ENCODE measurements at places on chromosomes 1 and 21.

DNA sequence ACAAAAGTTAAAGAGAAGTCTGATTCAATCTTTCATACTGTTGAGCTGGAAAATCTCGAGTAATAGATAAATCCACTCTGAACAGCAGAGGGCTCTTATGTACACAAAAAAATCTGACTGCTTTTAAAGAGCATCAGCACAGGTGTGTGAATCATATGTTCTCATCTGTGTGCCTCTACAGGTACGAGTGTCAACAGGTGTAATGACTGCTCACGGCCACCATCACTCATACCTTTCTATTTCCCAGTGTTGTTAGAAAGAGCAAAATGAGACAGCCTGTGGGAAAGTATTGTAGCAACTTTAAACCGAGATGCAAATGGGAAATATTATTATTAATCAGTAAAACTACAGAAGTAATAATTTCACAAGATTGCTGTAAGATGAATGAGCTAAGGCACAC, 49.0 kb upstream of the SCAF4 start:
- DNase-seq, result no peak

DNA sequence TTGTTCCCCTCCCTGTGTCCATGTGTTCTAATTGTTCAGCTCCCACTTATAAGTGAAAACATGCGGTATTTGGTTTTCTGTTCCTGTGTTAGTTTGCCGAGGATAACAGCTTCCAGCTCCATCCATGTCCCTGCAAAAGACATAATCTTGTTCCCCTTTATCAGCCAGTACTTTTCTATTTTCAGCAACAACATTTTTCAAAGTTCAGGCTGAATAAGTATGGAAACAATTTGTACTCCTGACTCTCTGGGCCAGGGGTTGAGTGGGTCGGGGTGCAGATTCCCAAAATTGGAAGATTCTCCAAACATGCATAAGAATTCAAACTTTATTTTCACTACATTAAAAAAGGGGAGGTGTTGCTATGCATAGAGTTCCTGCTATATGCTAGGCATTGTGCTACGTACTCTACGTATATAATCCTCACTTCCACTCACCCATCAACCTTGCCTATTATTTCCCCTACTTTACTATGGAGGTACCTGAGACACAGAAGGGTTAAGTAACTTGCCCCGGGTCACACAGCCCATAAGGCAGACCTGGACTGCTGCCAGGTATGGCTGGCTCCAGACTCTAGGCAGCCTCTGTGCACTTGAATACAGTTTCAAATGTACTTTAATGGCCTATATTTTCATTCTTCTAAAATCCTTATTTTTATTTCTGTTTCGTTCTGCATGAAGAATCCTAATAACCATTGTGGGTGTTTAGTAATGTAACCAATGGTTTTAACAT, 117.1 kb upstream of the C8B start:
- no peak for DNase-seq

DNA sequence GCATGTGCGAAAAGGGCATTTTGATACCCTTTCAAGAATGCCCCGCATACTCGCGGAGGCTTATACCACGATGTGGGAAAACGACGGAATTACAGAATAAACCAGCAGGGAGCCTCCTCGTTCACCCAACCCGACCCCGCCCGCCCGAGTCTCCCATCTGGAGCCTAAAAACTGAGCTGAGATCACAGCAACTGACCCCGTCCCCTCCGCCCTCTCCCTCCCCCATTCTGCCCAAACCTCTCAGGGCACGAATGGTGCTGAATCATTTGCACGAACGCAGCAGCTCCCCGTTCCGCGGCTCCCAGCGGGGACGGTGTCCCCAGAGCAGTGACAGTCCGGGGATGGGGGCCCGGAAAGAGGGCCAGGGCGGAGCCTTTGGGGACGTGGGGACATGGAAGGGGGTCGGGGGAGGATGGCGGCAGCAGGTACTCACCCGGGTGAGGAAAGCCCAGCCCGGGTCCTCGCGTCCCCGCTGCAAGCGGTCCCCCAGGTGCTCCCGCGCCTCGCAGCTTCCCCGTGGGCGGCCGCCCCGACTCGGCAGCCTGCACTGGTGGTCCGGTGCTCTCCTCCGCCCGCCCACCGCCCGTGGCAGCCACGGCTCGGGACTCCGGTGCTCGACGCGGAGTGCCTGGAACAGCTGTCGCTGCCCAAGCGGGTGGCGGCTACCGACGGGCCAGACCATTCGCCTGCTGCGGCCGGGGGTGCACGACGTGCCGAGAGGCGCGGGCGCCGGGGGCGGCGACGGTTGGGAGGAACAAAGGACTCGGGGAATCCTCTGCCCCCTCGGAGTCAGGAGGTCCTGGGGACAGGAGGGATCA, at the start of gene TTLL7:
TSS of gene TTLL7 (minus strand) at position 635 of the 818 bp plus-strand sequence. CDS start 46,921 bp downstream, outside the sequence.
- DNase-seq, result peak; percentile 87

DNA sequence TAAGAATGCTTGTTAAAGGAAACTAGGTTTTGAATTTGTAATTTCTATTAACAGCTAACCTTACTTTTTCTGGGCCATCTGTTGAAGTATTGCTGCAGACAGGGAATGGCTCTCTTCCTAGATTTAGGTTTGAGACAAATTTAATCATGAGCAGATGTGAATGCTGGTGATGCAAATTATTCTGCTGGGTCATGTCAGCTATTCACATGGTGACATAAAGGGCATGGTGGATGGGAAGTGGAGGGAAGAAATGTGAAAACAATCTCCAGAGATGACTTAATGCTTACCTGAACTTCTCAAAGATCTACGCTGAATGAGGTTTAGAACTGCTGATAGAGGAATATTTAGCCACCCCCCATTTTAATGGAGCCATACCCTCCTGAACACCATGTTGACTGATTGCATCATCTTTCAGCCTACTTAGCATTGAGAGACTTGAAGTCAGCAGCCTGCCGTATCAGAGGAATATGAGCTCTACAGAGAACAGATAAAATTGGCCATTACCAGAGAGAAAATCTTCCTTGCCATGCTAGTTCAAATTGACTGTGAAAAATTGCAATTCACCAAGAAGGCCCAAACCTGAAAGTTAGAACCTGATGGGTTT, 138.8 kb downstream of the HHAT start:
- no peak for DNase-seq

DNA sequence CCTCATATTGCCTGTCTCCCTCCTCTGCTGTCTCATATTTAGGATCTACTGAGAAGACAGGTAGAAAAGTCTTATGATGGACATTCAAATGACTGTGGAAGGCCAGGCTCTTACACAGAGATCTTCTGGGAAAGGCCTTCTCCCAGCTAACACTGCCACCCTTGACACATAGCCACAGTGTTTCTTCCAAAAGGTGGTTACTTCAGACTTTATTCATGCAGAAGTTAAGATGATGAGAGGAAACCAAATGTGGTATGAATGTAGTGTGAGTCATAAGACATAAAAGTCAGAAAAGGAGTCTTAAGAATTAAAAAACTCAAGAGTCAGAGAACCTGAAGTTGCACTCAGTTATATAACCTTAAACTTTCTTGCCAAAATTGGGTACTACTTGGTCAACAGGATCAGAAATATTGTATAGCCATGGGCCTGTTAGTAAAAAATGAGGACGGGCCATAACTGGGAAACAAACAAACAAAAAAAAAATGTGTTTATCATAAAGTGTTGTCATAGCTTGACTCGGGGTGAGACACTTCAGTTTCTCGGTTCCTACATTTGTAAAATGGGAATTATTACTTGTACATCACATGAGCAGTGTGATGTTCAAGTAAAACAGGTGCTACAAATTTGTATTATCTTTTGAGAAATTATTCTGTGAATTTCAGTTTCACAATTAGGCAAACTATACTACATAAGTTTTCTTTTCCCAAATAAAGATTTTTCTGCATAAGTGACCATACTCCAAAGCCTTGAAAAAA, 1.2 kb upstream of the DENND1B start:
- no peak for DNase-seq

DNA sequence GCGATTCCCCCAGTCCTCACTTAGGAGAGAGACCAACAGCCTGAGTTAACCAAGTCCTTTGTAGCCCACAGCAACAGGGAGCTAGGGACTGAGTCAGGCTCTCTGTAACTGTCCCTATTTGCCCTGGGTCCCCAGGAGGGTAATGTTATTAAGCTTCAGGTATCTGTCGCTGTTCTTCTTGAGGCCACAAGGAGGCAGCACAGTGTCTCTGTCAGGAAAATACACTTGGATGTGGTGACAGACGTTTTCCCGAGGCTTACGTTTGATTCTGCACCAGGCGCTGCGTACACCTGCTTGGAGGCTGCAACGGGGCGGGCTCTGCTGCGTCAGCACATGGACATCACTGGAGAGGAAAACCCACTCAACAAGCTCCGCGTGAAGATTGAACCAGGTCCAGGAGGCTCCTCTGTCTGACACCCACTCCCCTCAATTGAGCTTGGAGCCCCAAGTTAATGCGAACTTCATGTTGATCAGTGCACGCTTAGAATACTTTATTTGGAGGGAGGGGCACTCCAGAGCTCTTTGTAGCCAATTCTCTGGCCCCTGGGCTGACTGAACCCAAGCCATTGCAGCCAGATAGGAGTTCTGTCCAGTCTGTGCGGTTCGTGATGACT, 10.7 kb upstream of the ELF3 start:
- no peak for DNase-seq

- DNase-seq, result peak; percentile 37
Measured at GRCh38 chr1:39701049-39701439, 9.8 kb upstream of the HPCAL4 start.

DNA sequence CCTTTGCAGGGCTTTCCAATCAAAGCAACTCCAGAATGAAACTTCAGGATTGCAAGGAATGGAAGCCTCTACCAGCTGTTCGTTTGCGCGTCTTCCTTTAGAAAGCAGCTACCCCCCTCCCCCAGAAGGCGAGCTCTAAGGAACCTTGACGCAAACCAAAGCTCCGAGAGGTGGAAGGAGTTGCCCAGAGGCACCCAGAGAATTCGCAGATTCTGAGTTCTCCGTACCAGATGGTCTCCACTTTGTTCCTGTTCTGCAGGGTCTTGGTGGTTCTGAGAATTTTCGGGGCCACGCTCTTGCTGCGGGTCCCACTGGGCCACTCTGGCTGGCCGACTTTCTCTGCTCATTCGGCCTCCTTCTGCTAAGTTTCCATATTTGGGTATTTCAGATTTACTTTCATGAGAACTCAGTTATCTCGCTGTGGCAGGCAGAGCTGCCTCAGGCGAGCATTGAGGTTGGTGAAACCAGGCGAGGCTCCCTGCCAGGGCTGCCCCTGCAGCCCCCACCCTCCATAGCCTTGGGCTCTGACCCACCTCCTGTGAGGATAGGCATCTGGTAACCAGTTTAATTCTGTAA, 801 bp downstream of the TRAF5 start:
- DNase-seq, result no peak

DNA sequence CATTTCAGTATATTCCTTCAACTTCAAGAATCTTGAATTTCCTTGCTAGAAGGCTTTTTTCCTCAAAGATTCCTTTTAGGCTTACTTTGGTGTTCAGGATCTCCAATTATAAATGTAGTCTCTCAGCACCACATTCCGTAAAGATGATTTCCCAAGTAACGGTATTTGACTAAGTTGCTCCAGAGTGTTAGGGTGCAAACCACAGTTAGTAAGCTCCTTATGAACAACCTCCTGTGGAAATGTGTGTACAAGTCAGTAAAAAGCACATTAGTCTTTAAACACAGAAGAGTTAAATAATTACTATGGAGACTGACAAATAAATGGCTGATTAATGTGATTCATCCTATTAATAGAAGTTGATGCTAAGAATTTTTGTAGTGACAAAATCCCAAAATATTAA, 10.3 kb downstream of the DONSON start:
- DNase-seq, result no peak

DNA sequence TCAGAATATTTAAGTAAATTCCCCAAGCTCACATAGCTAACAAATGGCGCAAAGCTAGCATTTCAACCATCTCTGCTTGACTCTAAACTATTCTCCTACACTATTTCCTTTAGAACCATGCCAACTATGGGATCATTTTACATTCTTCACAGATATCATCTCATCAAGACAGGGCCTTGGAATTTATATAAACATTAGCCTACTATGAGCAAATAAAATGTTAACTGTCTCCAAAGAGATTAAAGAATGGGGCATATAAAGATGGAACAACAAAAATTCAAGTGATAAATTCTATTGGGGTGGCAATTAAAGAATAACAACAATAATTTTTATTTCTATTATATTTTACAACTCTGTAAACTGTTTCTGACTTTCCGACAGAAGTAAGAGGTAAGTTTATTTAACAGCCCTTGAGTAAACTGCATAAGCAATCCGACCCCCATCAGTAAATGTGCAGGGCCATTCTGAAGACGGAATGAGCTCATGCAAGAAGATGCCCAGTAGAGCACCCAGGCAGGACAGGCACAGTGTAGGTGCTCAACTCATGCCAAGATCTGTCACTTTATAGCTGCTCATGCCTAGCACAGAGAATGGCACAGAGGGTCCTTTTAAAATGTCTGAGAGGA, 261.9 kb downstream of the VAV3 start:
- no peak for DNase-seq

DNA sequence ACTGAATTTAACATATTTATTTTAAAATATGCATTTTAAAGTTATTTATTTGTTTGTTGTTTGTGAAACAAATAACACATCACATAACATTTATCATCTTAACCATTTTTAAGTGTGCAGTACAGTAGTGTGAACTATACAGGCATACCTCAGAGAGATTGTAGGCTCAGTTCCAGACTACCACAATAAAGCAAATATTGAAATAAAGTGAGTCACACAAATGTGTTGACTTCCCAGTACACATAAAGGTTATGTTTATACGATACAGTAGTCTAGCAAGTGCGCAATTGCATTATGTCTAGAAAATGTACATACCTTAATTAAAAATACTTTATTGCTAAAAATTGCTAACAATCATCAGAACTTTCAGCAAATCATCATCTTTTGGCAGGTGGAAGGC, 739.4 kb upstream of the ADGRL4 start:
- no peak for DNase-seq

DNA sequence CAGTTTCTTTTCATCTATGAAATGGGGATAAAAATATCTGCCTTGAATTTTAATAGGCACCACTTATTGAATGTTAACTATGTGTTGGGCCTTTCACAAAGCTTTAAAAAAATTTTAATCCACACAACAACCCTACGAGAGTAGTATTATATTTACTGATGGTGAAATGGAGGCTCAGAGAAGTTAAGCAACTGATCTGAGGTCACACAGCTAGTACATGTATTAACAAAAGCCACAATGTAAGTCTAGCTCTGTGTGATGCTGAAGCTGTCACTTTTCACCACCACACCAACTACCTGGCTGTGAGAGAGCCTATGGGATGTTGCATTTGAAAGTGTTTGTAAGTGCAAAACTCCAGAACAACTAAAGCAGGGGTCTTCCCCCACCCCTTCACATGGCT, 44.1 kb downstream of the LRRN2 start:
- no peak for DNase-seq

Data from type B pancreatic cell (in vitro differentiated cells).